Sigmoid colon (tissue), 7 donors: ENCODE measurements at places on chromosomes 2 and 18.

DNA sequence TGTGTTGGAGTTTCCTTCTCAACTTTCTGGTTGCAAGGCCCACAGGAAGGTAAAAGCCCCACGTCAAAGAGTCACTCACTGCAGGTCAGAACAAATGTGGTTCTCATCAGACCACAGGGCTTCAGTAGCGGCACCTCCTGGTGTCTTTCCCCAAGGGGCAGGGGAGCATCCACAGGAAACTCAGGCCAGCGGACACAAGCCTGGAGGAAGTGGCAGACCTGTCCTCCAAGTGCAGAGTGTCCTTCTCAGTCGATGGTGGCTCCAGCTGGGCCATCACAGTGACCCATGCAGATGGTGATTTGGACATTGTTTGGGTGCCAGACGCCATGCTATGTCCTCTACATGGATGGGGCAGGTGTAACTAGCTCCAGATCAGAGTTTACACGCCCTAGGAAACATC lies 84.9 kb downstream of the ACKR3 start:
- DNase-seq, result no peak

- peak; percentile 77 for DNase-seq
These were observed 122.8 kb downstream of the LYPD1 start for GRCh38 chr2:132547090-132547687.

GRCh38 chr2:72893594-72894319 lies 6.5 kb downstream of the SPR start:
- no peak for DNase-seq

- DNase-seq, result no peak
These were observed 302.8 kb downstream of the NCKAP5 start for GRCh38 chr2:133265432-133265949.

GRCh38 chr2:58228299-58228698 lies 12.8 kb downstream of the FANCL start:
- no peak for DNase-seq

- peak; percentile 48 for DNase-seq
These were observed 26.4 kb downstream of the ZNF516 start for GRCh38 chr18:76468345-76469304.

DNA sequence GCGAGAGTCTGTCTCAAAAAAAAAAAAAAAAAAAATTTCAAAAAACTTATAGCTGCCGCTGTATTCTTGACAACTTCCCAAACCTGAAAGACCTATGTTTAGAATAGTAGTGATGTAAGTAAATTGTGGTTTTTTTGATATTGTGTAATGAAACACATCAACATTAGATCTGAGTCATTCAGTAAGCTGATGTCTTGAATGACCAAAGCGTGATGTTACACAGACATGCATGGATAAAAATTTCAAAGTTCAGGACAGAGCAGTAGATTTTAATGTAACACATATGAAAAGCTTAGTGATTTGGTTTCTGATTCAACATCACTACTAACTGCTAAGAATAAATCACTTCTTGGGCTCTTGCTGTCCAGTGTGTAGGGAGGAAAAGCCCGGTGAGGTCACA lies 69.3 kb upstream of the MEX3C start:
- no peak for DNase-seq

GRCh38 chr18:37420315-37420880 lies 145.2 kb downstream of the CELF4 start:
- DNase-seq, result no peak

GRCh38 chr2:109089602-109090300 lies 39.3 kb upstream of the SH3RF3 start:
- no peak for DNase-seq

DNA sequence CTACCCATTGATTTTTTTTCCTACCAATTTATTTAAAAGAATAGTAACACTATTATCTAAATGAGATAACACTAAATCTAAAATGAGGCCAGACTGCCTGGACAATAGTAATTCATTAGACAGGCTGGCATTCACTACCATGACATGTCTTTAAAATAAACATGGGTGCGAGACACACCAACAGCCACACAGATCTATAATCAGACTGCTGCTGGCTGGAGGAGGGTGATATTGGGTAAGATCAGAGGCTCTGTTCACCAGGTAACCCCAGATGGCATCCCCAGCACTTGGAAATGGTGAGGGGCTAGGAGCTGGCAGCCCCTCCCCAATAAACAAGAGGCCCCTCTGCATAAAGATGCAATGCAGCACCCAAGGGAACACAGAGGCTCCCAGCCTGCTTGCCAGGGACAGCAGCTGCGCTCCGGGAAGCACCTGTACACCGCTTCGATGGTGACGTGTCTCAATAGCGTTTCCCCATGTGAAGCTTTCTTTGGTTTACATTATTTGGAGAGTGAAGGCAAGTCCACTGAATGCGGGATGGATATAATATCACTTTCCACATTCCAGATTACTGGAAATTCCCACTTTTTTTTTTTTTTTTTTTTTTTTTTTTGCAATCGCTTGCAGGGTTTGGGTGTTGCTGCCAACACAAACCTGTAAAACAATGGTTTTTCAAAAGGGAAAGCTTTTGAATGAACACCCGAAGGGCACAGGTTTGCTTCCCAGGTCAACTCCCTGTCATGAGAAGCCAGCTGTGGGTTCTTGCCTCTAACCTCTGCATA lies 159.0 kb downstream of the ZNF516 start:
- no peak for DNase-seq

DNA sequence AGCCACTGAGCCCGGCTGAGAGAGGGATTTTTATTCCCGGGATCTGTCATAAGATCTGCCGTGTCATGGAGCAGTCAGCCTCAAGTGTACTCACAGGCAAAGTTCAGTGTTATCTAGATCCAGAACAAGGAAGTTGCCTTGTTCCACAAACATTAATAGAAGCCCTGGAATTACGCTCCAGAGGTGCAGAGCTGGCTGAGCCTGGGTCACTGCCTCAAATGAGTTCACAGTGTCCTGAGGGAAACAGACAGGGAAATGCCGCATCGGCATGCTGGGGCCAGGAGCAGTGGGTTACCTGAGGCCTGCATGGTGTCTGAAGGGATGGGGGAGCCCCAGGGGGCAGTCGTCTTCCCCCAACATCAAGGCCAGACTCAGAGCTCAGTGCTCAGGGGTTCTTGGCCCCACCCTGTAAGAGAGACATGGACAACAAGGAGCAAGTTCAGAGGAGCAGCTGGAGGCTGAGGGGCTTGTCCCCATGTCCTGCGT lies 42.7 kb upstream of the ODC1 start:
- peak; percentile 44 for DNase-seq

DNA sequence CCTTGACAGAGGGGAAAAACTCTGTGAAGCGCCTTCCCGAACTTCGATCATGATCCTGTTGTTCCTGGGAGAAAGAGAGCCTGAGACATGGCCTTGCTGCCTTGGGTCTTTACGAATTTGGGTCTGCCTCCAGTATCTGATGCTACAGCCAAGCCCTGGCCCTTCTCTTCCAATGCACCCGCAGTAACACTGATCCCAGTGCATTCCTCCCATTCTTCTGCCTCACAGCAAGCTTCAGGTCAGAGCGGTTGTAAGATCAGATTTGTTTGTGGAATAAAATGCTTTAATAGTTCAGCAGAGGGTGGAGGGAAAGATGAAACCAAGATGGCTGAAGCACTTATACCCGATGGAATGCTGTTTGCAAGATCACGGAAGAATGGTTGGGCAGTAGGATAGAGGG lies 196.7 kb upstream of the SIX2 start:
- no peak for DNase-seq

DNA sequence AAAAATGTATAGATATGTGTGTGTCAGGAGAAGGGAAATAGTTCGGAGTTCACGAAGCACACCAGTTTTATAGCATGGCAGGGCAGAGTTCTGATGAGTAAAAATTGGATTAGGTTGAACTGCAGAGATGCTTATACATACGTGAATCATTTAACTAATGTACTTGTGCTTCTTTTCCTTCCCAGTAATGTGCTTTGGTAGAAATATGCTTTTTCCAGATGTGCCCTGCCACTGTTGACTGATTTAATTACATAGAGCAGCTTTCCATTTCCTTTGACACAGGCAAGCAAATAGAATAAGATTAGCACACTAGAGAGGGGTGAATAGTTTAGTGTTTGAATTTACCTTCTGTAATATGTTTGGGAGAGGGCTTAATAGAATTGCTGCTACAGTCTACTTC lies 28.9 kb upstream of the ARMC9 start:
- no peak for DNase-seq

- no peak for DNase-seq
These were observed 602.9 kb downstream of the ARHGAP15 start for GRCh38 chr2:143732076-143732475.

- no peak for DNase-seq
These were observed 544.0 kb downstream of the STK39 start for GRCh38 chr2:167703441-167703840.

DNA sequence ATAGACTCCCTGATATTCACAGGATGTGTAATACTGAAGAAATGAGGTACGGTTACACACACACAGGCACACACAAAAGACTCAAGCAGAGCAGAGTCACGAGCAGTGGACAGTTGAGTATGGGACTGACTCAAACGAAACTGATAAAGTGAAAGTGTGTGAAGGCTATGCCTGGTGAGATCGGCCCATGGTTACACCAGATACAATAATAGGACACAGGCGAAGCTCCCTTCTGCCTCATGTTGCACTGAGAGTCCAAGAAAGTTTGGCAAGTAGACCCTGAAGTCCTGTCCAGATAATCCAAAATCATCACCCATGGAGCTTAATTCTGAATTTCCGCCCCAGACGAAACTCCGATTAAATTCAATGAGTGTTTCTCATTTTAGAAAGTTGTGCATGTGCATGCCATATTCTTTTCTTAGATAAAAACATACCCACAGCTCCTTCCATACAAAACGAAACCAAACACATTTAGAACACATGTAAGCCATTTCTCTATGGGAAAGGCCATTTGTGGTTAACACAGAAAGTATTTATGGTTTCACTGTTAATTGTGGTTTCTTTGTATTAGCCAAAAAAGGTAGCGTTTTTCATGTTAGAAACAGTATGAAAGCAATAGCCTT lies 567.6 kb downstream of the PLCL1 start:
- no peak for DNase-seq

GRCh38 chr18:62486290-62486964 lies 36.4 kb upstream of the ZCCHC2 start:
- DNase-seq, result no peak

GRCh38 chr2:201642086-201642578 lies 1.2 kb downstream of the TMEM237 start:
- DNase-seq, result no peak

DNA sequence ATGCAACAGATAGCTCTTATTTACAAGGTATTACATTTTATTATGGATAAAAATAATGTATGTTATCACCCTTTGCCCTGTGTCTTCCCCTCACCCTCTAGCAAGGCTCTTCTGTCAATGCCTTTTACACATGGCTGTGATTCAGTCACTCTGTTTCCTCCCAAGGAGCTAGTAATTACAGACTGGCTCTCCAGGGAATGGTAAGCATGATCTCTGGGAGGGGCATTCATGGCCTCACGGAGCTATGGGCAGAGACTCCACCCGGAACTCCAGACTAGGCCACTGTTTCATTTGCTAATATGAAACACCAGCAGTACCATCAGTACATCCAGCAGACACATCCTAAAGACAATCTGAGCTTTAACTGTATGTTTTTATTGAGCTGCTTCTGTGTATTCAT lies 410.9 kb upstream of the CYRIA start:
- no peak for DNase-seq

- peak; percentile 52 for DNase-seq
These were observed 102.9 kb downstream of the CLIP4 start for GRCh38 chr2:29218071-29218470.

- DNase-seq, result no peak
These were observed 106.3 kb downstream of the TTN start for GRCh38 chr2:178700922-178701342.

DNA sequence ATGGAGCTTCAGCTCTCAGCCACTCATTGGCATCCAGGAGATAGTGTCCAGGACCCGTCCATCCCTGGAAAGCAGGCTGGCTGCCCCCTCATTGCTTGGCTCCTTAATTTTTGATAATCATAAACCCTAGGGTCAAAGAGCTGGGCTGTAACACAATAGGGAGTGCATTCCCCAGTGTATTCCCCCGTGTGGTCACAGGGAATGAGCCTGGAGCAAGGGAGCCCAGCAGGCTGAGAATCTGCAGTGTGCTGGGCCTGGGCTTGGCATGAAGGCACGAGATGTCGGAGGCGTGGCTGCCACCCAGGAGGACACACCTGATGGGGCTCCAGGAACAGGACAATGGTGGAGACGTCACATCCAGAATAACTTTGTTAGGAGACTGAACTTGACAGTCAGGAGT lies 18.7 kb downstream of the TPRKB start:
- DNase-seq, result no peak

GRCh38 chr2:222521099-222521498 lies 96.8 kb downstream of the SGPP2 start:
- DNase-seq, result no peak

DNA sequence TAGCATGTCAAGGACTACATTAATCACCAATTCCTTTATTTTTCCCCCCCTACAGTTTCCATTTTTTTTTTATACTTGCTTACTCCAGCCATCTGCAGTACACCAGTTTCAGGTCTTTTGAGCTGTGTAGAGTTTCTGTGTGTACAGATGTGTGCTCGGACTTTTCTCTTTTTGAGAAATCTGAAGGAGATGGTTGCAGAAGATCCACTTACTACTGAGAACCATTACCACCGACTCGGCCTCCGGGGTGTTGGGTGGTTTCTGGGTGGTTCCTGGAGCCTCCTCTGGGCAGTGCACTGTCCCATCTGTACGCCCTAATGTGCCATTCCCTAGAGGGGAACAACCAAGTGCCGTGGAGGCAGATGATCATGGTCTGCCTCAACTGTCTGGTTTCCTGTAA lies 15.4 kb upstream of the LYPD6B start:
- DNase-seq, result no peak

DNA sequence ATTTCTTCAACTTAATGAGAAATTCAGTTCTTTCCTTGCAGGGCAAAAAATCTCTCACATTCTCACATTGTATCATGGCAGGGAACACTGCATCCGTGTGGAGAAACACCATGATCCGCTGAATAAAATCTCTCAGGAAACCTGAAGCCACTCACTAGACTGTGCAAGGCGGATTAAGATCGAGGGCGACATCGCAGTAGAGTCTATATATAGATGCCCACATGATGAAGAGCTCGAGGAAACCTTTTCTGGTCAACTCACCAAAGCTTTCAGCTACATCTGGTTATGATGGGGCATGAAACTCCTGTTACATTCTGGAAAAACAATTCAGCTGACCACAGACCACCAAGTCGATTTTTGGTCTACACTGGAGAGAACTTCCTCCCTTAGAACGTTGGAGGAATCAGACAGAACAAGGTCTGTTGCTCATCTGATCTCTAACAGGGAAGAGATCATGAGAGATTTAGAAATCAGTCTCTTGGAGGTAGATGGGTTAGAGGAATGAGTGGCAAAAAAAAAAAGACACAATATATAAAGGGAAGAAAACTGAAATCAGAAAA lies 162.9 kb upstream of the ZNF516 start:
- DNase-seq, result no peak
